Activated CD8-positive, alpha-beta T cell treated with anti-CD3 and anti-CD28 coated beads, Interleukin-2, amount 10 ng/mL, durations not matched to agents 7 days and 5 days (primary cell): ENCODE measurements at places on chromosomes 5 and 9. TPM values are rescaled to one million over a fixed set of nuclear protein-coding genes. Genes with fewer than 3 reads are reported as not detected.

CER1 gene
- total RNA-seq = not detected

KCNIP1 gene
- total RNA-seq = not detected

SLC36A3 gene
- not detected for total RNA-seq

CTNND2 gene
- not detected for total RNA-seq

RASGEF1C gene
- not detected for total RNA-seq

BAAT gene
- total RNA-seq = not detected

JAKMIP2 gene
- 8.9 TPM for total RNA-seq

PLPP1 gene
- 27.0 TPM for total RNA-seq

WDR31 gene
- 0.92 TPM for total RNA-seq

RNF183 gene
- total RNA-seq = not detected

KIF4B gene
- 0.05 TPM for total RNA-seq

DMRTA1 gene
- not detected for total RNA-seq

C9 gene
- total RNA-seq = not detected

B4GALT7 gene
- total RNA-seq = 17.3 TPM

LNPEP gene
- total RNA-seq = 85.9 TPM

NR4A3 gene
- 0.29 TPM for total RNA-seq

OSMR gene
- total RNA-seq = not detected

PLAC8L1 gene
- total RNA-seq = 0.42 TPM

BTNL3 gene
- not detected for total RNA-seq

SH3RF2 gene
- total RNA-seq = not detected

LRRC8A gene
- 27.2 TPM for total RNA-seq

PCDHB4 gene
- total RNA-seq = not detected

FBLL1 gene
- 0.37 TPM for total RNA-seq

TMEM174 gene
- not detected for total RNA-seq

IL4 gene
- not detected for total RNA-seq

CLPTM1L gene
- 83.8 TPM for total RNA-seq

CXXC5 gene
- total RNA-seq = 2.0 TPM

KCTD16 gene
- 0.08 TPM for total RNA-seq

IGFBPL1 gene
- total RNA-seq = not detected

CCDC183 gene
- total RNA-seq = 0.44 TPM

PCDHGA9 gene
- 0.08 TPM for total RNA-seq

BSPRY gene
- 4.4 TPM for total RNA-seq

FOXD4 gene
- 0.52 TPM for total RNA-seq

PIK3R1 gene
- 65.0 TPM for total RNA-seq

SARDH gene
- total RNA-seq = 3.4 TPM

CAVIN4 gene
- 0.11 TPM for total RNA-seq

SPATA31A3 gene
- total RNA-seq = not detected

OCLN gene
- total RNA-seq = 2.2 TPM

ANKRD34B gene
- total RNA-seq = not detected
